Fibroblast of the aortic adventitia (primary cell): ENCODE measurements at places on chromosomes 11 and 22. TPM values are rescaled to one million over a fixed set of nuclear protein-coding genes. Genes with fewer than 3 reads are reported as not detected.

The RFPL1 gene
- total RNA-seq, result not detected in 2 replicates

The SPTY2D1 gene
- total RNA-seq, result 15.2 and 23.7 TPM in 2 replicates

The MISFA gene
- 0.45 and 2.8 TPM in 2 replicates for total RNA-seq

The FAM227A gene
- total RNA-seq, result 0.74 and 2.0 TPM in 2 replicates

The FAM180B gene
- not detected in 2 replicates for total RNA-seq

The SUSD2 gene
- 0.99 and 5.6 TPM in 2 replicates for total RNA-seq

The OR8K1 gene
- not detected in 2 replicates for total RNA-seq

The BCO2 gene
- total RNA-seq, result 1.5 and 4.0 TPM in 2 replicates

The PATE4 gene
- not detected in 2 replicates for total RNA-seq

The SERPING1 gene
- 64.9 and 77.0 TPM in 2 replicates for total RNA-seq

The PIM3 gene
- total RNA-seq, result 14.1 and 15.2 TPM in 2 replicates

The MPZL3 gene
- 0.41 and 0.45 TPM in 2 replicates for total RNA-seq

The CABP4 gene
- total RNA-seq, result not detected in 2 replicates

The SYCE3 gene
- total RNA-seq, result not detected in 2 replicates

The GAS2L1 gene
- 5.0 and 15.0 TPM in 2 replicates for total RNA-seq

The B3GAT1 gene
- total RNA-seq, result not detected in 2 replicates

The APOBEC3F gene
- total RNA-seq, result 1.3 and 4.3 TPM in 2 replicates

The TSKU gene
- total RNA-seq, result 5.6 and 24.6 TPM in 2 replicates

The ZNF70 gene
- total RNA-seq, result 5.3 and 5.9 TPM in 2 replicates

The SPI1 gene
- not detected in 2 replicates for total RNA-seq

The USP35 gene
- 10.2 and 32.2 TPM in 2 replicates for total RNA-seq

The OR8D4 gene
- 0.09 and 0.25 TPM in 2 replicates for total RNA-seq

The GTSE1 gene
- 1.3 and 13.4 TPM in 2 replicates for total RNA-seq

The NNMT gene
- total RNA-seq, result 178 and 2,246 TPM in 2 replicates

The IRF7 gene
- total RNA-seq, result 6.5 and 6.8 TPM in 2 replicates

The USP2 gene
- total RNA-seq, result 0.36 TPM in 1 of 2 replicates, not detected in the other

The SDHD gene
- 40.1 and 110 TPM in 2 replicates for total RNA-seq

The GNG3 gene
- not detected in 2 replicates for total RNA-seq

The ALG9 gene
- total RNA-seq, result 15.2 and 41.7 TPM in 2 replicates

The NTM gene
- total RNA-seq, result 3.4 and 52.2 TPM in 2 replicates

The IFITM10 gene
- 2.2 and 5.9 TPM in 2 replicates for total RNA-seq

The RBFOX2 gene
- 85.8 and 187 TPM in 2 replicates for total RNA-seq

The MFRP gene
- total RNA-seq, result 0.08 TPM in 1 of 2 replicates, not detected in the other

The ACR gene
- total RNA-seq, result not detected in 2 replicates

The MRGPRX3 gene
- total RNA-seq, result not detected in 2 replicates

The CHCHD10 gene
- 2.5 and 2.6 TPM in 2 replicates for total RNA-seq

The MMP7 gene
- not detected in 2 replicates for total RNA-seq

The SLC6A5 gene
- total RNA-seq, result not detected in 2 replicates

The POU2AF2 gene
- not detected in 2 replicates for total RNA-seq

The E2F8 gene
- 4.4 TPM in 1 of 2 replicates, not detected in the other for total RNA-seq

The A4GALT gene
- 18.2 and 22.2 TPM in 2 replicates for total RNA-seq

The KCTD14 gene
- 0.45 TPM in 1 of 2 replicates, not detected in the other for total RNA-seq

The METTL15 gene
- 6.0 and 24.6 TPM in 2 replicates for total RNA-seq

The TMEM9B gene
- 28.5 and 57.8 TPM in 2 replicates for total RNA-seq

The SNX19 gene
- total RNA-seq, result 122 and 133 TPM in 2 replicates

The SCO2 gene
- total RNA-seq, result 0.49 and 3.4 TPM in 2 replicates

The KRTAP5-10 gene
- not detected in 2 replicates for total RNA-seq

The SCGB1C1 gene
- not detected in 2 replicates for total RNA-seq

The GUCY1A2 gene
- 1.1 and 1.6 TPM in 2 replicates for total RNA-seq

The TRIM77 gene
- total RNA-seq, result not detected in 2 replicates
